ENCODE measurements at places on chromosomes 6 and 20. TPM values are rescaled to one million over a fixed set of nuclear protein-coding genes. Genes with fewer than 3 reads are reported as not detected.

- no peak for DNase-seq
Observed at GRCh38 chr6:23797041-23797440, 329.0 kb upstream of the NRSN1 start.

DNA sequence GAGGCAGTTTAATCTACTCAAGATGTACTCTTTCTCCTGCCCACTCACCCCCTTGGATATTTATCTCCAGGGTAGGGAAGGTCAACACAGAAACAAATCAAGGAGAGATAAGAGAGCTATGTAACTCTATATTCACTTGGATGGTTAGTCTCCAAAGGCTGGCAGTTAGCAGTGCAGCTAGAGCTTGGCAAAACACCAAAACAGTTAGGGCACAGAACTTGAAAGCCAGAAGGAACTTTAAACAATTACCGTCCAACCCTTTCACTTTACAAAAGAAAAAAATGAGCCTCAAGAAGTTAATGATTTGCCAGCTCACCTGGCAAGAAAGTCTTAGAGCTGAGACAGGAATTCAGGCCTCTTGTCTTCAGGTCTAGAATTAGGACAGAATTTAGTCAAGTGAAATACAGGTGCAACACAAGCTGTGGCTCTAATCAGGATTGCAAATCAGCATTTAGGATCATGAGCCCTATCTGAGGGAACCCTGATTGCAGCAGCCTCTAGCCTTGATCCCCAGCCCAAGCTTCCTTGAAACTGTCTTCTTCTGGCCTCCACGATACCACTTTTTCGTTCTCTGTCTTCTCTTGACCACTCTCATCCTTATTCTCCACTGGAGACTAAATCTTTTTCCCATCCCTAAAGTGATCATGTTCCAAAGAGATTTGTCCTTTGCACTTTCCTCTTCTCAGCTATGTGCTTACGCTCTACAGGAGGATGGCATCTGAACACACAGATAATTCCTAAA, 14.9 kb downstream of the NEDD9 start:
- DNase-seq, result no peak

DNA sequence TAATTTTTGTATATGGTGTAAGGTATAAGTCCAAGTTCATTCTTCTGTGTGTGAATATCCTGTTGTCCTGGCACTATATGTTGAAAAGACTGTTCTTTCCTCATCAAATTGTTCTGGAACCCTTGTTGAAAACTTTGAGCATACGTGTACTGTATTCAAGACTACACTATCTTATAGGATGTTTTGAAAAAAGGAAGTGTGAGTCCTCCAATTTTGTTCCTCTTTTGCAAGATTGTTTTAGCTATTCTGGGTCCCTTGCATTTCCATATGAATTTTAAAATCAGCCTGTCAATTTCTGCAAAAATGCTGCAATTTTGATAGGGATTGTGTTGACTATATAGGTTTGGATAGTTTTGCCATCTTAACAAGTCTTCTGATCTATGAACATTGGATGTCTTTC, 195.2 kb downstream of the BACH2 start:
- no peak for DNase-seq

DNA sequence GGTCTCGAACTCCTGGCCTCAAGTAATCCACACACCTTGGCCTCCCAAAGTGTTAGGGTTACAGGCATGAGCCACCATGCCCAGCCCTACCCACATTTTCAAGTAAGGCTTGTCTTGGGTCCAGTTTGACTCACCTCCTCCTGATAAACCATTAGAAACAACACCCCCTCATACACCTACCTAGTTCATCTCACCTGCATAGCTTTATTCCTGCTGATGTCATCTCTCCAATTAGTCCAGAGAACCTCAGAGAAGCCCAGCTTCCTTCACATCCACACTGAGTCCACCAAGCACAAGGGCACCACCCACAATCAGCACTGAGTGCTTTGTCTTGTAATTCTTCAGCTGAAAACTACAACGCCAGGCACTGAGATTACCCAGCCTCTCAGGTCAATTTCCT, 35.3 kb downstream of the KIF16B start:
- no peak for DNase-seq

- no peak for DNase-seq
Observed at GRCh38 chr6:109253366-109253765, 128.9 kb downstream of the CD164 start.

DNA sequence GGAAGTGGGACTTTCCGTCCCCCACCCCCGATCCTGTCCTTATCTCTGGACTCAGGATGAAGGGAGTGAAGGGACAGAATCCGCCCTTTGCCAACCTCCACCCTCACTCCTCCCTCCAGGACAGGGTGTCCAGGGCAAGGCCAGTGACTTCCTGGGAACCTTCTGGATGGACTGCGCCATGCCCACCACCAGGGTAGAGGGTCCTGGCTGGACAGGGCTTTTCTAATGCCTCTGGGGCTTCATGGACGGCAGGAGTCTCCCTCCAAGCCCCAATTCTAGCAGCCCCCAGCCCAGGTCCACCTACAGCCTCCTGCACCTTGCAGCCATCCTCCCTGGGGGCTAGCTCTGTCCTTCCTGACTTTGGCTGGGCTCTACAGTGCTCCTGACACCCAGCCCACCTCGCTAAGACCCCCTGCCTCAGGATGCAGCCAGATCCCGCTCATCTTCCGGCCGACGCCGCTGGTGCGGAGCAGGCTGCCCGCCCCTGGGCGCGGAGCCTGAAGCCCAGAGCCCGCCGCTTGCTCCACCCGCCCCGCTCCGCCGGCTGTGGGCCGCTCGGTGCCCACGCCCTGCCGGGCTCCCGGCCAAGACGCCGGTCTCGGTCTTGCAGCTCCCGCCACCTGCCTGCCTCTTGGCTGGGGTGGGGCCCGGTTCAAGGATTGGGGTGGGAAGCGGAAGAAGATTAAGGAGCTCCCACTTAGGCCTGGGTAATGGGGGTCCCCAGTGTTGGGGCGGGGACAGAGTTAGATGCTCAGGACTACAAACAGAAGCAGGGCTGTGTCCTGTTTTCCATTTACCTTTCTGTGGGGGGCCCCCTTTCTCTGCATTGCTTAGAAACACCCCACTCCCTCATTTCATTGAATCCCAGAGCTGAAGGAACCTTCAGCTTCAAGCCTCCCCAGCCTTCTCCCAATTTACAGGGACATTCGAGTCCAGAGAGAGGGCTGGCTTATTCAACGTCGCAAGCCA, 72.8 kb downstream of the MDGA1 start:
- no peak for DNase-seq

DNA sequence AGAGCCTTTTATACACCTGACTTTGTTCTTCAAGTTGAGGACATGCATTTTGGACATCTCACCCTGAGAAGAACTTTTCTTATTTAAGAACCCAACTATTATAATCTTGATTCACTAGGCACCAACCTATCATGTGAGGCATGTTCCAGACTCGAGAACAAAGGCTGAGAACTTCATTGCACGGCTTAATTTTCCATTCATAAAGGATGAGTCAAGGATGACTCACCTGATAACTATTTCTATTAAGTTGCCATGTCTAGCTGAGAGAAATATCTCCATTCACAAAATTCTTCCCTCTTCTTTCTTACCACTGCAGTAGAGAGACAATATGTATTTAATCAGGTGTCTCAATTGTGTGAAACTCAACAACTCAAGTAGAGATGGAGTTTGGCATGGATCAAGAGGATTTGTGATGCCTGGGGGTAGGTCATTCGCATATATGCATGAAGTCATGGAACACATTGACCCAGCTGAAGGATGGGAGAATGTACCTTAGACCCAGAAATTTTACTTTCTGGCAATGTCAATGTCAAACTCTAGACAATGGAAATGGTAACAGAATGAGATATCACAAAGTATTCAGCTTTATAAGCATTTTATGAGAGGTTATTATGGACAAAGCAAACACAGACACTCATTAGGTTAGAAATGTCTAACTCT, 208.7 kb upstream of the PRND start:
- no peak for DNase-seq

DNA sequence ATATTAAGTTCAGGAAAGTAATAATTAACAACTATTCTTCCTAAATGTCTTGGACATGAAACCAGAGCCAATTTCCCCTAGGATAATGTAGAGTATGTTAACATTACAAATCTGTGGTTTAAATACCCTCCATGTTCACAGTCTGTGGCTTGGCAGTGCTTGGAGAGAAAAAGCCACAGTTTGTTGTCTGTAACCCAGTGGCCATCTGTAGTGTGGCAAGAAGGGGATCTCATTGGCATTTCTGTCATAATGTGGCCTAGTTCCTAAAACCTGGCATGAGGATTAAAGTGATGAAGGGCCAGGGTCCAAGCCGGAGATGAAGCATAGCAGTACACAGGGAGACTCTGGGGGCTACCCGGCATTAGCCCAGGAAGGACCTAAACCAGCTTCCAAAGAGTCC, 31.2 kb downstream of the SYNE1 start:
- no peak for DNase-seq

GRCh38 chr20:53186635-53187034, 214.5 kb downstream of the TSHZ2 start:
- no peak for DNase-seq

DNA sequence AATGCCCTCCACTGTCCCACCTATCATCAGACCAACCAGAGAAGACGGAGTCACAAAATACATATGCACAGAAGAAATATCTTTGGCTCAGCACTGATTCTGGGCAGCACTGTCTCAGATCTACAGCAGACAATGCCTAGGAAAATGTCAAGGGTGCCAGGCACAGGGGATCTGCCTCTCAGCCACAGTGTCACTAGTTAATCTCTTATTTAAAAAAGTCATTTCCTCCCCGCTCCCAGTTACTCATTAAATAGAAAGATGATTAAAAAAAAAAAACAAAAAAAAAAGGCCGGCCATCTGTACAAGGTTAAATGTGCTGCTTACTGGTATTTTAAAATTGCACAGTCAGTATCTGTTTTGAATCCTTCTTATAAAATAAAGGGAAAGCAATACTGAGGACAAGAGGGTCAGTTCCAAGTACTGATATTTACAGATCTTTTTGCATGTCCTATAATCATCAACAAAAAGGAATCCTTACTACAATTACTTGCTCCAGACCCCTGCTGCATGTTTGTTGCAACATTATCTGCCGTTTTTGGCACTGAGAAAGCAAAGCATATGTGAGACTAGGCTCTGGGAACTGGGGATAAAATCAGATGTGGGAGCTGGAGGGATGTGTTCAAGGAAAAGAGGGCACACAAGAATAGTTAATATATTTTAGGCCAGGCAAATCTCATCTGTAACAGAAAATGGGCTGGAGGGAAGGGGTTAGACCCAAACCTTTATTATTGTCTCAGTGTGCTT, 299.3 kb downstream of the KIF16B start:
- peak; percentile 9 for DNase-seq

DNA sequence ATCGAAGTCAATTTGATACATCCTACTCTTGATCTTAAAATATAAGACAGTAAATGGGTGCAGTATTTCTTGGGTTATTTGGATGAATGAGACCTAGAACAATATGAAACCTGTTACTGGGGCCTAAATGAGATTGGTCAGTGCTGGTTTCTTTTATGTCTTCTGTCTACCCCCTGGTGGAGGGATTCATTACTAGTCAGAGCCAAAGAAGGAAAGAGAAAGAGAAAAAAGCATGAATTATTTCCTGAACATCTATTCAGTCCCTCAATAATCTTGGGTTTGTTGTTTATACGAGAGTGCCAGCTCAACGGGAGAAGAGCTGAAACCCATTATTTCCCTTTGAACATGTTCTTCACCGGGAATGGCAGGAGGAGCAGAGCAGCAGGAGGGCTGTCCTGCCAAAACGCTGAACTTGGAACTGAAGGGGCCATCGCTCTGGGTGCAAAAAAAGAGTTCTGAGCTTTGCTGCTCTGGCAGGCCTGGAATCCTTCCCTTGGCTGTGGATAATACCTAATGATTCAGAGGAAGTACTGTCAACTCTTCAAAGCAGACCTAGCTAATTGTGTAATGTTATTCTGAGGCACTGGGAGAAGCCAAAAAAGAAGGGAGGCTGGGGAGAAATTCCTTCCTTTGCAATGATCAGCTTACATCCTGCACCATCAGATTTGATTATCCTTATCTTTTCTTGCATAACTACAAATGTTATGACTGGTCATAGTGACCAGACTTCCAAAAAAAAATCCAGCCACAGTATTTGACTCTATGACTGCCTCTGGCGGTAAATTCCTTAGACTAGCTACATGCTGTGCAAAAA, 72.0 kb downstream of the BLOC1S5 start:
- DNase-seq, result no peak

DNA sequence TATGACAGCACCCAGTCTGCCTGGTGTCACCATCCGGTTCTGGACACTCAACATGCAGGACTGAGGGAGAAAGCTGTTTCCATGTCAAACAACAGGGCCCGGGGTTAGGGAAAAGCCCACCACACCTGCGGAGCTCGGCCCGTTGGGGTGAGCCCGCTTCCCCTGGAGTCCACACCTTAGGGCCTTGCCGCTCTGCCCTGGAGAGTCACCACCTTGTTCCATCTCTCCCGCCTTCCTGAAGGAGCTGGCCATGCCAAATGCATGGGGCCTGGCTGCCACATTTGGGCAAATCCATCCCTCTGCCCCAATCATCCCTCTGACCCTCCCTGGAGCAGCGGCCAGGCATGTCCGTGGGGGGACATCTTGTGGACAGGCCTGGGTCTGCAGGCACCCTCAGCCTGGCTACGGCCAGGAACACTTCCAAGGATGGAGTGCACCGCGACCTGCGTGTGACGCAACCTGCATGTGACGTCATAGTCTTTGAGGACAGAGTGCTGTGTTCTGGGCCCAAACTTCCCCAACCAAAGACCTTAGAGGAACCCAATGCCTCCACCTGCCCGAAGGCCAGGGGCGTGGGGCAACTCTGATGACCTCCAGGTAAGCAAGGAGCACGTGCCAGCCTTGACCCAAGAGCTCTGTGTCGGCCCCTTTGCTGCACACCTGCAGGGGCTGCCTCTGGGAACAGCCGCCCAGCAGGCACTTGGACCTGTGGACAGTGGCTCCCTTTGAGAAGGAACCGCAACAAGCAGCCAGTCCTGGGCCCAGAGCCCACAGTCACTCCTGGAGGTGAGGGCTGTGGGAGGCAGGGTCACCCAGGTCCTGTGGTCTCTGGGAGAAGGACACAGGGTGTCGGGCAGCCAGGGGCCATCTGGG, 1.7 kb downstream of the CABLES2 start:
- DNase-seq, result no peak

GRCh38 chr6:166959911-166960608, 3.7 kb upstream of the RNASET2 start:
- DNase-seq, result no peak

DNA sequence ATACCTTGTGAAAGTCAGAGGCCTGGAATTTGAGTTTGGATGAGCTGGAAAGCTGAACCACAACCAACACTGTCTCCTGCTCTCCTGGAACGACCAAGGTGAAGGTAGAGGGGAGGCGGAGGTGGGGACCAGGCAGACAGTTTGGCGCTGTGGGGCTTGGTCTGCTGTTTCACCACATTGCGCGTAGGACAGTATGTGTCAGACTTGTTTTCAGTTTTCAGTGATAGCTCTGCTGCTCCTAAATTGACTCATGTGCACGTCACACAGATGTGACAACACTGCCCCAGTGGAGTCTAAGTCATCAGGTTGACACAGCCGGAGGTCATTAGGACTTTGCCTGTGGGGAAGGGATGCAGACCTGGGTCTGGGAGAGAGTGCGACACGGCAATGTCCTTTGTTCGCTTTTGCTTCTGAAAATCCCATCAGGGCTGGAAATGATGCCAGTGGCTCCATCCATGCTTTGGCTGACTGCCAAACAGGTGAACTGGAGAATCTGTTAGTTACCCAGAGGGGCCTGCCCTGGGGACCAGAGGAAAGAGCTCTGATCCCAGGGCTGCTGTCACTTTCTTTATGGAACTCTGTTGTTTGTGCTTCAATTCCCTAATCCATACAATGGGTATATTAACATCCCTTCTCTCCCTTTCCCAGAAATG, 255.5 kb downstream of the CDC5L start:
- no peak for DNase-seq

GRCh38 chr6:117487821-117488220, 5.3 kb downstream of the DCBLD1 start:
- no peak for DNase-seq

- DNase-seq, result no peak
Observed at GRCh38 chr6:1558388-1558787, 51.3 kb upstream of the FOXC1 start.

The FGD2 gene
- 5.4 TPM for total RNA-seq

The PRRT1 gene
- total RNA-seq, result 0.20 TPM
